NCI-H1436 (cell line): ENCODE measurements at places on chromosomes 1 and 21.

DNA sequence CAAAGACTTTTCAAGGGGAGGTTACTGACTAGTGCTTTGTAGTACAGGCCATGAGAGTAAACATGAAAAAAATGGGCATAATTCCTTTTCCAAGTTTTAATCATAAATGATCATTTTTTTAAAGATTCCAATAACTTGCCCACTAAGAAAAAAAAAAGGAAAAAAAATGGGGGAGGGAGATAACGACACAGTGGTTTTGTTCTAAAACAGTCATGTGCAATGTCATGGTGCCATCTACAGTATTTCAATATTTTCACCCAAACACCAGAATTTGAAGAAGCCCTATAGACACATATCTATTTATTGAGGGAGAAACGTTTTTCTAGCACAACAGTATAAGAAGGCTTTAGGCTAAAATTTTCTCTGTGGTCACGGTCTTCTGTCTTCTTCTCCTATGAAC lies 250.2 kb downstream of the LTN1 start:
- DNase-seq, result no peak

GRCh38 chr1:58064166-58064565 lies 482.4 kb downstream of the OMA1 start:
- no peak for DNase-seq

DNA sequence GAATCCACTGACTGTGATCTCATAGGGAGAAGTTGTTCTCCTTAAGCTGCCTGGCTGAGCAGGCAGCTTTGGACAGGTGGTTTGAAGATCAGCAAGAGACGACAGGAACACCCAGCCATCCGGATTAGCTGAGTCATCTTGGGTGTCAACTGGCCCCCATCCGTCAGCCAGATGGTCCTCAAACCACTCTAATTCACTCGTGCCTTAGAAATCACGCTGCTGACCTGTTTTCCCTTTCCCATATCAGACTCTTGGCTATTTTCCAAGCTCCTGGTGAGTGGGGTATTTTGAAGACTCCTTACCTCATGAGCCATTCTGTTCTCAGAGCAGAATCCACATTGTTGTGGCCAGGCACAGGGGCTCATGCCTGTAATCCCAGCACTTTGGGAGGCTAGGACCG lies 149.1 kb upstream of the L1TD1 start:
- no peak for DNase-seq

GRCh38 chr1:2327841-2328240 lies 63.5 kb downstream of the MORN1 start:
- DNase-seq, result no peak

- no peak for DNase-seq
Measured at GRCh38 chr1:101107496-101108110, 82.0 kb upstream of the DPH5 start.

- DNase-seq, result no peak
Measured at GRCh38 chr1:64995316-64995715, 29.0 kb upstream of the JAK1 start.

DNA sequence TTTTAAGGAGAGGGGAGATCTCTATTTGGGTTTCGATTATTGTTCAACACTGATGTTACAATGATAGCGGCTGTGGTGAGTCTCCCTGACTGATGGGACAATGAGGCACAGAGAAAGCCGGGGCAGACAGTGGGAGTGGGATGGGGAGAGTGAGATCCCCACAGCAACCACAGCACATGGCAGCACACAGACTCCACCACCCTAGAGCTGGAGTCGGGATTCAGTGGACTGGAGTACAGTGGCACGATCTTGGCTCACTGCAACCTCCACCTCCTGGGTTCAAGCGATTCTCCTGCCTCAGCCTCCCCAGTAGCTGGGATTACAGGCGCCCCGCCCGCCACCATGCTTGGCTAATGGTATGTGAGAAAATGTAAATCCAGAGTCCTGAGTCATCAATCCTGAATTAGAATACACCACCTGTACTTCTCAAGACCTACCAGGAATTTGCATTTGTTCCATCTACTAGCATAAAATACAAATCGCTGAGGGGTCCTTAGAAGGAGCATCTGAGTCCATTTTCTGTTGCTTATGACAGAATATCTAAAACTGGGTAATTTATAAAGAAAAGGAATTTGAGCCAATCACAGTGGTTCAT lies 125.8 kb downstream of the TOMM20 start:
- no peak for DNase-seq

DNA sequence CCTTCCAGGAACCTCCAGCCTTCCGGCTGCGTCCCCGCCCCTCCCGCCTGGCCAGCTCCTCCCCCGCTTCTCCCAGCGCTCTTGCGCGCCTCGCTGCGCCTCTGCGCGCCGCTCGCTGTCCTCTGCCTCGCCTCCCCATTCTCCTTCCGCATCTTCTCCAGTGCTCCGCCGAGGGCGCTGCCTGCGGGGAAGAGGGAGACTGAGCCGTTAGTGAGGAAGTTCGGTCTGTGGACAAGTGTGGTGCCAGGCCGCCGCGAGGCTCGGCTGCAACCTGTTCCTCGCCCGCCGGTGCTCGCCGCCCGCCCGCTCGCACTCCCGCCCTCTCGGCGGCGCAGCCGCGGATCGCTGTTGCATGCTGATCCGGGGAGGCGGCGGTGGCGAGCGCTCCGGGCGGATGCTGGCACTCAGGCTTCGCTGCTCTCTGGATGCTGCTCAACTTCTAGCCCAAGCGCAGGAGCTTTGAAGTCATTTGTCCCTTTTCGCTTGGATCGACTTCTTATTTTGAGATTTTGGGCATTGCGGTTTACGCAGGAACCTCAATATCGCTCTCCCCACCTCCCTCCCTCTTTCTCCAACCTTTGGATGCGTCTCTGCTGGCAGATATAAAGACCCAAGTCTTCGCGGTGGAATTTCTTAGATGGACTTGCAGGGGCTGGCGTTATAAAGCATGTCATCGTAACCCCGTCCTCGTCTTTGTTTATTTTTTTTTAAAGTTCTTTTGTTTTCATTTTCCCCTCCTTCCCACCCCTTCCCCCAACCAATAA lies 614 bp upstream of the CACNA1E start:
- peak; percentile 38 for DNase-seq

DNA sequence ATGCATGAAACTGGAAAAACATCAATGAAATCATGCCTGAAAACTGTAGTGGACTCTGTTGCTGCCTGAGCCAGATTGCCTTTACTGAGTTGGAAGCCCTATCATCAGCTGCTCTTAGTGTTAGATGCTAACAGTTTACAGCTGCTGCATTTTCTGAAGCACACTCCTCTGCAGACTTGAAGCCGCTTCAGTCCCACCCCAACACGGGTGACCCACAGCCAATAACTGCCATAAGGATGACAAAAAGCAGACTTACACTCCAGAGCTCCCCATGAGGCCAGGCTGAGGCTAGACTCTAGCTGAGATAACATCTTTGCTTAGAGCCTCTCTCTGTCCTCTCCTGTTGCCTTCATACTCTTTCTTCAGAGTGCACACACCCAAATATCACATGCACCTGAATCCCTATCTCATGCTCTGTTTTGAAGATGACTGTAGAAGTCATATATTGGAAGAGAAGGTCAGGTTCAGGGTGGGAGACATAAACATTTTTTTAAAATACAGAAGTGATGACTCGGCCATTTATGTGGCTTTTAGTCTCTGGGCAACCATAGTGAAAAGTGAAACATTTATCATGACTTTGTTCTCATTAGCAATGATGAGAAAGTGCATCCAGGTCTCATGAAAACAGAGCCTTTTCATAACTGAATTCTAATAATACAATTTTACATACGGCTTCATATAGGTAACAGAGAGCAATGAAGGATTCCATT lies 161.0 kb downstream of the KCNK2 start:
- no peak for DNase-seq

- DNase-seq, result no peak
Measured at GRCh38 chr1:228307218-228308023, 99.2 kb downstream of the TRIM11 start.

- no peak for DNase-seq
Measured at GRCh38 chr1:194024659-194025058, 838.2 kb upstream of the B3GALT2 start.

GRCh38 chr1:44305962-44306422 lies 49.1 kb downstream of the ERI3 start:
- peak; percentile 41 for DNase-seq

- no peak for DNase-seq
Measured at GRCh38 chr1:225863167-225863566, 19.0 kb downstream of the TMEM63A start.

GRCh38 chr1:2558861-2559260 lies 2.7 kb downstream of the TNFRSF14 start:
- no peak for DNase-seq

DNA sequence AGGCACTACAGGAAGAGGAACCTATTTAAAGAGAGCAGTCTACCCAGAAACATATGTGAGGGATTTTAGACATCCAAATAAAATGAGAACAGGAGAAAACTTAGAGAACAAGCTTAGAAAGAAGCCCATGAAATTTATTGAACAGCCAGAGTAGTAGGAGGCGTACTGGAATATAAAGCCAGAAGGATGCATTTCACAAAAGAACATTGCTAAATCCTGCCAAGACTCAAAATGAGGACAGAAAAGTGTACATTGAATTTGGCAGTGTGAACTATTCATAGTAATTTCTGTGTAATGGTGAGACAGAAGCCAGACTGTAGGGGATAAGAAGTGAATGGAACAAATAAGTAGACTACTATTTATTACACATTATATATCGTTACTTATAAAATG lies 22.5 kb downstream of the CEPT1 start:
- DNase-seq, result no peak

DNA sequence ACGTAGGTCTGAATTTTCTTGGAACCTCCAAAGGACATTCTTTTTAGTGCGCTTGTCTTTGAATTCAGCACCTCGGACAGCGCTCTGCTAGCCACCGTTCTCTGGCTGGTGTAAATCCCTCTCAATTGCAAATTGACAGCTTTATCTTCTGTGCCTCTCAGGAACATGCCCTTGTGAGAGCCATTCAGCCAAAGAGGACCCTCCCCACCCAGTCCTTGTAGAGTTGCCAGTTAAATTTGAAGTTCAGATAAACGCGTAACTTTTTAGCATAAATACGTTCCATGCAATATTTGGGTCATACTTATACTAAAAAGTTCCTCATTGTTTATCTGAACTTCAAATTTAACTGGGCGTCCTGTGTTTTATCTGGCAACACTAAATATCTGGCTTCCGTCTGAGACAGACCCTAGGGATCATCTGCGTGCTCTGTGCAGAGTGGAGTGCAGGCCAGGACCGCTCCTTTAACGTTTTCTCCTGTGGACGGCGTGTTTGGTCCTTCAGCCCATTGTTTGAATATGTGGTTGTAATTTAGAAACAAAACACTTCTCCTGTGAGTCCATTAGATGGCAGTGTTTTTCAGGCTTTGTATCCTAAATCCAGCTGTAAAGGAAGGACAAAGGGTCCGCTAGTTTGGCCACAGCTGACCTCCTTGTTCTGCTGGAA lies 7.0 kb downstream of the KCNAB2 start:
- DNase-seq, result peak; percentile 35

DNA sequence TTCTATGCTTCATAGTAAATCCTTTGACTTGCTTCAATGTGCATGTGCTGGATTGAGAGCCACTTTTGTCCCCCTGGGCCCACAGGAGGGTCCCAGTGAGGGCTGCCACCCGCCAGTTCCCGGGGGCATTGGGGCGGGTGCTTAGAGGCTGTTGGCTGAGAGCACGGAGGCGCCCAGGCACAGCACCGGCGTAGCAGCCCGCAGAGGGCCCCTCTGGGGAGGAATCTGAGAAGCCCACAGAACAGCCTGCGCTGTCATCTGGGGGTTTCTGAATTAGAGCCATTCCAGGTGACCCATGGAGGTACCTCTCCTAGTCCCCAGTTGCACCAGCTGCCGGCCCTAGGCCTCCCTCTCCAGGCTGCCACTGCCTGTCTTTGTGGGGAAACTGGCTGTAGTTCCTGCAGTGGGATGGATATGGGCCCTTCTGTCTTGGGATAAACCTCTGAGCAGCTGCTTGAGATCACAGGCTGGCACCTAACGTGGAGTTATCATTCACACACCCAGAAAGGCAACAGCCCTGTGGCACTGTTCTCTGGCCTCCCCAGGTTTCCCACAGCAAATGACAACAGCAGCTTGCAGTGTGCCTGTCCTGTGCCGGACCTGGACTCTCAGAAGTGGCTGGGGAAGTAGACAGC lies 39.5 kb downstream of the TMEM51 start:
- DNase-seq, result peak; percentile 39

- no peak for DNase-seq
Measured at GRCh38 chr1:68431076-68431475, 18.7 kb downstream of the RPE65 start.

DNA sequence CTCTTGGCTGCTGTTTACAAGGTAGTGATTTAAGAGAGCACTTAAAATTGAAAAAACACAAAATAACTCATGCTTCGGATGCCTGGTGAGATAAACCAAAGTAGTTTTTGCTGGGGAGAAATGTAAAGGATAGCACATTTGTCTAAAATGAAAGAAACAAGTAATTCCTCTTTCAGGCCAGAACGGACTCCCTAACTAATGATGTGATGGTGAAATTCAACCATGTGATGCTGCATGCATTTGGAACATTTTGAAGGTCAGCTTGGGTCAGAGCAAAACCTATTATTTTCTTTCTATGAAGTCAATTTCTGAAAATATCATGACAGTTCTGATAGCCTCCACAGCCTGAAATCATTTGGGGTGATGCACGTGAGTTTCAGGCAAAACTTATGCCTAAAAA lies 27.6 kb downstream of the NMNAT2 start:
- no peak for DNase-seq

DNA sequence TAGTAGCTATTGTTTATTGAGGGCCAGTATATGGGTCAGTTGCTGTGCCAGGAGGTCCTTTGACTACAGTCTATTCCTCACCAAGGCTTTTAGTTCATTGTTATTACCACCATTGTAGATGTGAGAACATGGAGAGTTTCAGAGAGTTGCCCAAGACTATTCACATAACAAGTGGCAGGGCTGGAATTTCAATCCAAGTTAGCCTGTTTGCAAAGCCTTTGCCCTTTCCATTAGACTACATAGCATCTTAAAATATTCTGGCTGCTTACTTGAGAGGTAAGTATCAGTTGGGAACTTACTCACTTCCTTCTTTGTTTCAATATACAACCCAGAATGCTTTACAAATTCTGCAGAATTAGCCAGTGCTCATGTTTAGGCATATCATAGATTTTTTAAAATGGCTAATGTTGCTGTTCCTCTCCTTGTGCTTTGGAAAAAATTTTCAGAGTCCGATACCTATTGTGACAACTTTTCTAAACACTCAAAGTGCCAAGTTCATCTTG lies 141.2 kb downstream of the FGGY start:
- DNase-seq, result no peak

- DNase-seq, result no peak
Measured at GRCh38 chr1:51941528-51941927, 49.0 kb downstream of the RAB3B start.

- DNase-seq, result no peak
Measured at GRCh38 chr21:37837381-37837780, 78.9 kb downstream of the KCNJ6 start.
